ENCODE measurements at places on chromosomes 16 and 17.
A peak's percentile ranks its signal among the peaks of the same experiment; 100 is the strongest.

- no peak for DNase-seq
Observed at GRCh38 chr17:38628441-38628840, 22.7 kb upstream of the SRCIN1 start.

GRCh38 chr17:42072323-42073187 is 22.2 kb upstream of the C17orf113 start:
- DNase-seq, result no peak

DNA sequence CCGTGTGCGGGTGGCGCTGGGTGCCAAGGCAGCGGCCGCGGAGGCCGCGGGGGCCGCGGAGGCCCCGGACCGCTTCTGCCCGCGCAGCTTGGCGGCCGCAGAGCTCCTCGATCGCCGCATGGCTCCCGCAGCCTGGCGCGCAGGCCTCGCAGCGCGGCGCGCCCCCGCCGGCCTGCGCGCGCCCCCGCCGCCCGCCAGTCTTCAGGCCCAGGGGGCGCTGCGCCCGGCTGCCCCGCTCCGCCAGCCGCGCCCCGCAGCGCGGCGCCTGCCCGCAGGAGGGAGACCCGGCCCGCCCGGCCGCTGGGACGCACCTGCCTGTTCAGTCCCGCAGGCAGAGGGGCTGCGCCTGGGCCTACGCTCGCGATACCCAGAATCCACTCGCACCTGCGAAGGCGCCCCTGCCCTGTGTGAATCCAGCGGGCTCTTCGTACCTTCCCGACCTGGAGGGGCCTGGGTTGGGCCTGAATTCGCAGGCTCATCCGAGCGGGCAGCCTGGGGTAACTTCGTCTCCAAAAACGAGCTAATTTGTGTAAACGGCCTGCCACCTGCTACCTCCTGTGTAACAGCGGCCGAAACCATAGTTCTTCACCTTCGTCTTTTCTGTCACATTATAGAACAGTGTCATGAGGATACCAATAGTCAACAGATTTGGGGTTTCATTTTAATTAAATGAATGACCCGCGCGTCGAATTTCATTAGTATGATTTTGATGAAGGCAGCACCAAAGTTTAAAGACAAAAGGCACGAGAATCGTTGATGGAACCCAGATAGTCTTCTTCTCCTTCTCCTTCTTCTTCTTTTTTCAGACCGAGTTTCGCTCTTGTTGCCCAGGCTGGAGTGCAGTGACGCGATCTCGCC is at the start of gene CENPV:
Gene CENPV (minus strand): TSS at position 153 of the 858 bp plus-strand sequence. CDS start 33 bp downstream, at position 120.
- DNase-seq, result peak; percentile 43

DNA sequence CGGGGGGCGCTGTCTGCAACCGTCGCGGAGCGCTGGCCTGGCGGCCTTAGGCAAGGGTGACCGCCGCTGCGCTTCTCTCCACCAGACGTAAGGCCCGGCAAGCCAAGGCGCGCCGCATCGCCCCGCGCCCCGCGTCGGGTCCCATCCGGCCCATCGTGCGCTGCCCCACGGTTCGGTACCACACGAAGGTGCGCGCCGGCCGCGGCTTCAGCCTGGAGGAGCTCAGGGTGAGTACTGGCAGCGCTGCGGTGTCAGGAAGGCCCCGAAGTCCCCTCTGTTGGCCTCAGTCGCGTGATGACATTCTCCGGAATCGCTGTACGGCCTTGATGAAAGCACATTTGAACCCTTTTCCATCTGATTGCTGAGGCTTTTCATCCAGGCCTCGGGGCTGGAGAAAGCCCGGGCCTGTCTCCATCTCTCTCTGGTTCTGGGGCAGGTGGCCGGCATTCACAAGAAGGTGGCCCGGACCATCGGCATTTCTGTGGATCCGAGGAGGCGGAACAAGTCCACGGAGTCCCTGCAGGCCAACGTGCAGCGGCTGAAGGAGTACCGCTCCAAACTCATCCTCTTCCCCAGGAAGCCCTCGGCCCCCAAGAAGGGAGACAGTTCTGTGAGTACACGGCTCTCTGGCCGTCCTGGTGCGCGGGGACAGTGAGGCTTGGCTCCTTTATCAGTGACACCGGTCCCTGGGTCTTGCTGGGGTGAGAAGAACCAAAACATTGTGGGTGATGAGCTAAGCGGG is 831 bp downstream of the RPL13 start:
- DNase-seq, result no peak

- peak; percentile 52 for DNase-seq
Observed at GRCh38 chr17:38704606-38705522, at the start of gene MLLT6. MLLT6 (plus strand) TSS chr17:38705273; CDS start chr17:38705633, 360 bp downstream.

GRCh38 chr16:78742501-78743283 is 643.2 kb downstream of the WWOX start:
- DNase-seq, result peak; percentile 37

DNA sequence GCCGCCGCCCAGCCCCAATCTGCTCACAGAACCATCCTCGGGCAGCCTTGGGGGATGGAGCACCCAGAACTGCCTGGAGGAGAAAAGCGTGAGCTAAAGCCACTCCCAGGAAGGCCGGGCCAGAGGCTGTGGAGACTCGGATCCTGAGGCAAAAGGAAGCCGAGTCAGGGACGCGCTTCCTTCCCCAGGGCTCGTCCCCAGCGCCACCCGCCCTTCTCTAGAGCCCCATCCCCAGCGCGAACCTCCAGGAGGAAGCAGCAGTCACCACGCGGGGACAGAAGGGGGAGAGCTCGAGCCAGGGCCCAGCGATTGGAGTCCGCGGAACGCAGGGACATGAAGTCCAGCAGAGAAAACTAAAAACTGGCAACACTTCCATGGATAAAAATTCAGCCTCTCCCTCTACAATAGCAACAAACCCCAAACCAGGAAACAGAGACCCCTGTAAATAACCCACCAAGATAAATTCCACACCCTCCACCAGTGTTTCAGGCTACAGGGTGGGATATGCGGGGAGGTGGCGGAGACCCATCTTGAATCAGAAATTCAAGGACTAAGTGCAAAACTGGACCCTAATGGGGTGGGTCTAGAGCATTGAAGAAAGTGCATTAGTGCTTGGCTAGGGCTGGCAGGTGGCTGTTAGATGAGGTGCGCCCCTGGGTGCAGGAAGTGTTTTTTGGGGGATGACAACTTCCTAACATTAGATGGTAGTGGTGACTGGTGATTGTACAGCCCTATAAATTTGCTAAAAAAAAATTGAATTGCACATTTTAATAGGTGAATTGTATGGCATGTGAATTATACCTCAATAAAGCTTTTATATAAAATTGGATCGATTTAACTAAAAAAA is 116.1 kb upstream of the METRNL start:
- no peak for DNase-seq

GRCh38 chr16:57184887-57185445 is 873 bp downstream of the PSME3IP1 start:
- no peak for DNase-seq

- no peak for DNase-seq
Observed at GRCh38 chr17:2061441-2061958, 6.6 kb downstream of the HIC1 start.

Data from stimulated activated CD8-positive, alpha-beta memory T cell treated with anti-CD3 and anti-CD28 coated beads, Interleukin-7, amount 100 ng/mL, for 1 hour (primary cell).